Hematopoietic multipotent progenitor cell treated with erythropoietin and hydrocortisone succinate and interleukin-3 and kit ligand, for 15 days (in vitro differentiated cells): ENCODE measurements at places on chromosomes 7 and 10.

- no peak for DNase-seq
Observed at GRCh38 chr10:48677625-48678024, 7.0 kb upstream of the WDFY4 start.

GRCh38 chr10:62981096-62981495, 152.0 kb upstream of the NRBF2 start:
- DNase-seq = no peak

DNA sequence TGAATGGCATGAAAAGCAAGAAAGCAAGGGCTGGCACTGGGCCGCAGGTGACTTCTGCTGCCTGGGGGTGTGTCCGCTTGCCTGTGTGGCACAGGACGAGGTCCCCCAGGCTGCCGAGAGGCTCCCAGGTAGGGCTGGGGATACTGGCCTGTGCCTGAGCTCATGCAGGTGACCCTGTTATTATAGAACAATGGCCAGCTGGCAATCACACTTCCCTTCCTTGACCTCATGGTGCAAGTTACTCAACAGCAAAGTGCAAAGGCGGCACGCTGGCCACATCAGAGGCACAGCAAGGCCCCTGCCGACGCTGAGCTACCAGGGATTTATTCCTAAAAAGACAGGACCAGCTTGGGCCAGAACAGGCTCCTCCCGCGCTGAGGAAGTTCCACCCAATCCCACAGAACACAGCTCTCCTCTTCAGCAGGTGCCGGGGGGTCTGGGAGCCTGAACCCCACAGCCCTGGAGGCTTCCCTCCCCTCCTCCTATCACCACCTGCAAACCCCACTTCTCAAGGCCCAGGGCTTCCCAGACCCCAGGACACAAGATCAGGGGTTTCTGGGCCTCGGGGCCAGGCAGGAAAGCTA, 1.4 kb upstream of the ADAM8 start:
- DNase-seq = no peak

DNA sequence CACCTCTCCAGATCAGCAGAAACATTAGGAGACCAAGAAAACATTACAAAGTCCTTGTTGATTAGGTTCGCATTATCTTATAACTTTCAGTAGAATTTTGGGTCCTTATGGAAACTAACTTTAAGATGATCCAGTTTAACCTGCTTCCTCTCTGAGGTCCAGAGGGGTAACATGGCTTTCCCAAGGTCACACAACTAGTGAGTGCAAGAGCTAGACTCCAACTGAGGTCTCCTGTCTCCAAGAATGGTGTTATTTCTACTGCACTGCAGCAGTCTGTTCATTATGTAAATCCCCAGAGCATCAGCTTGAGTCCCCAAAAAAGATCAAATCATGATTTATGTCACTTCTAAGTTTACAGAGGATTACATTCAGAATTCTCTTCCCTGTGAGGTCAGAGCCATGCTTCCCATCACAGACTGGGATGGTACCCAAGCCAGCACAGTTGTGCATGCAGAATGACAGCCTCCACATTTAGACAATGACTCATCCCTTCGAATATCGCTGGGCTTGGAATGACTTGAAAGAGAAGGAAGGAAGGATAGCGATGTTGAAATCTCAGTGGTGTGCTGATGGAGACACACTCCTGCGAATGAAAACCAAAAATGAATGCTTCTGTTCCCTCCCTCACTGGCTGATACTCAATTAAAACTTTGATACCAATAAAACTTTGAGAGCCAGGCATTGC, 163.1 kb upstream of the PLXNA4 start:
- DNase-seq = no peak

- no peak for DNase-seq
Observed at GRCh38 chr10:71701496-71702132, 18.0 kb downstream of the C10orf105 start.

- peak; percentile 28 for DNase-seq
Observed at GRCh38 chr7:152145853-152146466, 120.5 kb downstream of the GALNT11 start.

GRCh38 chr7:924541-925231, 29.8 kb downstream of the ADAP1 start:
- no peak for DNase-seq

- DNase-seq = no peak
Observed at GRCh38 chr10:15672469-15672868, 47.3 kb downstream of the ITGA8 start.

DNA sequence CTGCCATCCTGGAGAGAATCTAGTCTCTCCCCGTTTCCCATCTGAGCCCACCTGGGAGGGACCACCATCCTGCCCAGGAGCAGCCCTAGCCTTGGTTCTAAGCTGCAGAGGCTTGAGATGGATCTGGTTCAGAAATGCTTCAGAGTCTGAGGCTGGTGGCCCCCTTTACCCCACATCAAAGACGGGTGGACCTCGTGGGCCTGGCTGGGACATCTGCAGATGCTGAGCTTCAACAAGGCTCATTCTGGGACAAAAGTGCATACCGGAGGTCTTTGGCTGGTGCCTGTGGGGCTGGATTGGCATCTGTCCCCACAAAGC, 4.9 kb upstream of the IRF5 start:
- DNase-seq = no peak

DNA sequence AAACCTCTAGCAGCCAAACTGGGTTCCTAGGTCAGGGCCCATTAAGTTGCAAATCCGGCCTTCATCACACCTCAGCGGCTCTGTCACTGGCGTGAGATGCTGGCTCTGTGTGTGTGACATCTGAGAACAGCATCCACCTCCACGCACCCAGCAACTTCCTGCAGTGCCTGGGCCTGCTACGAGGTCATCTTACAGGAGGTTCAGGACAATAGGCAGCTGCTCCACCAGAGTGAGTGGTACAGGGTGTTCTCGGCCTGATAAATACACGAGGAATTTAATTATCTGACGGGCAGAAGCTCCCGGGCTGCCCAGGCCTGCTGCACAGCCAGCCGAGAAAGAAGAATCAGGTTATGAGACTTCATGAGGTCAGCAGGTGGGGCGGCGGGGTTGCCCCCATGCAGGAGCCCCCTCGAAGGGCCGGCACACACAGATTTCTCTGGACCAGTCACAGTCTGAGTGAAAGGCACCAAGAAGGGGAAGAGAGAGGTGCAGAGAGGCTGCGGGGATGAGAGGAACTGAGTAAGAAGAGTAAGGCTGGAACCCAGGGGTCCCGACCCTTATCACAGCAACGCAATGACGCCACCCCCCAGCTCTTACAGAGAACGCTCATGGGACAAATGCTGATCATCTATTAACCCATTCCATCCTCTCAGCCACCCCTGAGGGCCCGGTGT, 49.3 kb downstream of the CALML3 start:
- no peak for DNase-seq

GRCh38 chr10:116460219-116460618, 32.6 kb downstream of the PNLIPRP3 start:
- no peak for DNase-seq

GRCh38 chr7:145331076-145331475, 495.2 kb upstream of the TPK1 start:
- DNase-seq = no peak

- no peak for DNase-seq
Observed at GRCh38 chr10:43949351-43949750, 300.7 kb upstream of the ZNF32 start.

DNA sequence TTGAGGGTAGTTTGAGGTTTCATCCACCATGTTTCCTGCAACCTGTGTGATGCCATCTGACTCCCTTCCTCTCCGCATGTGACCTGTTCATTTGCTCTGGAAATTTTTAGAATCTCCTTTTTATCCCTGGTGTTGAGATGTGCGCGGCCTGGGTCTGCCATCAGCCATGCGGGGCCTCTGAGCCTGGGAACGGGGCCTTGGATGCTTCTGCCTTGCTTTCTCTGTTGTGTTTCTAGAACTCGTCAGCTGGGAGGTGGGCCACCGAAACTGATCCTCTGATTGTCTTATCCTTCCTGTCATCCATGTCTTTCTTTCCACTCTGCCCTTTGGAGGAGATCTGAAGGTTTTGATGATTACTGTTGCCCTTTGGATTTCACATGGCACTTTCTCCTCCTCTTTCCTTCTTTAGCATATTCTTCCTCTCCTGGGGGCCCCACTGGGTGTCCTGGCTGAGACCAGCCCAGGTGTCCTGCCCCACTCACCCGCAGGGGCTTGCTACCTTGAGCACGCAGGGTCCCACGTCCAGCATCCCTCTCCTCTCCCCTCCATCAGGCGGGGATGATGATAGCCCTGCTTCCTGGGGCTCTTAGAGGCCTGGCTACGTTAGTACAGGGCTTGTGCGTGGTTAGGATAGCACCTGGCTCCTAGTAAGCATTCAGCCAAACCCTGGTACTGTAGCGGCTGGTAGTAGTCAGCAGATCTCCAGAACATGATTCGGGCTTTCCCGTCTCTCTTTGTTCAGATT, 29.9 kb downstream of the PPP2R2D start:
- no peak for DNase-seq

- no peak for DNase-seq
Observed at GRCh38 chr7:50649259-50649885, 84.2 kb upstream of the DDC start.

- DNase-seq = no peak
Observed at GRCh38 chr10:125843603-125844329, 20.4 kb downstream of the BCCIP start.

DNA sequence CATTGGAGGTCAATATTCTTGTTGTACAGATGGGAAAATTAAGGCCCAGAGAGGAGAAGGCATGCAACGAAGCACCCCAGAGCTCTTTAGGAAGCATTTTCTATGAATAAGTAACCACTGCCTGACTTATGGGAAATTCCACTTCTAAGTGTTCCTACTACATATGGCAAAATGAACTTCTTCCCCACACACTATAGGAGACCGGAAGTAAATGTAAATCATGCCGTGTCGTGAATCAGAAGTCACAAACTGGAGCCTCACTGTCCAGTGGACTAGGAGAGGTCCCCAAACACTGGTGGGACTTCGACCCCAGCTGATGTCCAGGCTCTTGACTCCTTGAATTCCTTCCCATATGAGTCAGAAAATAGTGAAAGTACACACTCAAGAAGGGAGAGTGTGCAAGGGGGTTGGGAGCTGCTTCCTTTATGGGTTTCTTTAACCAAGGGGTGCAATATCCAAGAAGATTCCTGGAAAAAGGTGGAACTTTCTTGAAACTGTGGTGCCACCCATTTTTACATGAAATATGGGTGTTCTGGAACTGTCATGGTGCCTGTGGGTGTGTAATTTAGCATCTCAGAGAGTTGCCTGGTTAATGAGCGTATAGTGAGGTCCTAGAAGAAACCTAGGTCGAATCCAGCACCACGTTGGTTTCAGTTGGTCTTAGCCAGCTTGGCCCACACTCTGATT, 6.7 kb downstream of the RASSF4 start:
- no peak for DNase-seq

GRCh38 chr7:95467912-95468607, 17.7 kb upstream of the ASB4 start:
- DNase-seq = no peak

DNA sequence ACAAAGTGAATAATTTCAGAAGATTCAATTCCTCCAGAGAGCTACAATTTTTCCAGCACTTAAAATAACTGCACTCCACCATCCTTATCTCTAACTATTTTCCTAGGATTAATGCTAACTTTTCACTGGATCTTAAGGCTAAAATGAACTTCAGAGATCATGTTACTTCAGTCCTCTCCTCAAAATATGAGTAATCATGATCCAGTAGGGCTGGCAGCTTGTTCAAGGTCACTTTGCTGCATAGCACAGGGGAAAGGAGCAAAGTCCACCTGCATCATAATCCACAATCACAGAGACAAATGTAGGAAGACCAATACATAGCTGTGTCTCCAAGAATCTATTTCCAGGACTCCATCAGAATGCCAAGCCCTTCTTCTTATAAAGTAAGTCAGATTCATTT, 150.3 kb downstream of the LRRTM3 start:
- DNase-seq = no peak

GRCh38 chr7:35401217-35401879, 147.4 kb upstream of the TBX20 start:
- DNase-seq = no peak

DNA sequence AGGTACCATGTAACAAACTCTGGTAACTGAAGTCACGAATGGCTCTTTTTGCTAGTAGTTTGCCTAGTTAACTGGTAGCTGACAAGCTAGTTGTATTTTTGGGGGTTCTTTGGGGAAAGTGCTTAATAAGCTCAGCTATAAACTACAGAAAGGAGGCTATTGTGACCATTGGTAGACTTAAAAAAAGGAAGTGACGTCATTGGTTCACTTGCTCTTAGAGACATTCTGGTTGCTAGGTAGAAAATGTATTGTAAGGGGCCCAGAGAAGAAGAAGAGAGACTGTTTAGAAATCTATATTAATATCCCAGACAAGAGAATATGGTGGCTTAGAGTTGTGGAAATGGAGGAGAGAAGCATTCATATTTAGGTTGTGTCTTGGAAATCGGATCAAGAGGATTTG, 103.0 kb downstream of the NXPH1 start:
- DNase-seq = no peak

GRCh38 chr7:4837803-4838625, 23.8 kb downstream of the PAPOLB start:
- no peak for DNase-seq

- DNase-seq = no peak
Observed at GRCh38 chr7:96624954-96625353, 84.7 kb downstream of the SEM1 start.

DNA sequence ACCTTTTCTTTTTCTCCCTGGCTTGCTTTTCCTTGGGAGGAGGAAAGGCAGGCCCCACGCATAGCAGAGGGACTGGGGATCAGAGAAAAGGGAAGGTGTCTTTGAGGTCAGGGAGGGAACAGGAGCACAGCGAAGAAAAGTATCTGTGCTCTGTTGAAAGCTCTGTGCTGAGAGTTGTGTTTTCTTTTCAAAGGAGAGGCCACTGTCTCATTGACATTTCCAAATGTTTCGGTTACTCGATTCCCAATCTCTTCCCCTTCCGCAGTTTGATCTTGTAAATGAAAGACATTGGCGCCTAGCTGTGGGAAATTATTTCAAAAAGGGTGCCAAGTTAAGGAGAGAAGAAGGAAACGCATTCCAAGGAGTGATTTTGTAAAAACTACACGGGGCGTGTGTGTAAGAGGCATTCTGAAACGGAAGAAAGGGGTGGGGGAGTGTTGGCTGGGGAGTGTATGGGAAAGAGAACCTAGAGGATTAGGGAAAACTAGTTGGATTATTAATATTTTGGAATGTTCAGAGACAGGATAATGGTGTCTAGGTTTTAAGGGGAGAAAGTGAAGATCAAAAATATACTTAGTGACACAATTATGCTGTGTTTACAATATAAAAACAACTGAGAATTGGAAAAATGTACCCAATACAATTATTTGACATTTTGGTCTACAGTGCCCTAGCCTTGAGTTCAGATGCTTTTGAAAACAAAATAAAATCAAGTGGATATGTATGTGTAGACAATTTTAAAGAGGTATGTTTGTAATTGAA, 708 bp downstream of the KLHDC10 start:
- peak; percentile 24 for DNase-seq

GRCh38 chr7:138233189-138233588, 156.9 kb downstream of the AKR1D1 start:
- no peak for DNase-seq

DNA sequence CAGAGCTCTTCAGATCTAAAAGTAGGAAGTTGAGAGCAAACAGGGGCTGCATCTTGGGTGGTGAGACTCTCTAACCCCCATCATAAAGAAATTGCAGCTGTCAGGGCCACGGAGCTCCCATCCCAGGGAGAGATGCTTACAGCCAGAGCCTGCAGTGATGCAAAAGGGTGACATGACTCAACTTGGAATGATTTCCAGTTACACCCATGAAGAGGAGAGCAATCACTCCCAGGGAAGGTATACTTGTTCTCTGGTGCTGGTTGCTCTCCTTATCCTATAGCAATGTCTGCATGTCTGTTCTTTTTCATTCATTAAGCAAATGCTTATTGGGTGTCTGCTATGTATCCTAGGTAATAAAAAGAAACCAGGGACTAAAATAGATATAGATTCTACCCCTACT, 228.0 kb downstream of the RAB11FIP2 start:
- DNase-seq = no peak
